Stimulated activated naive CD4-positive, alpha-beta T cell (primary cell): ENCODE measurements at places on chromosomes 6 and 20.

GRCh38 chr20:24136659-24137246 is 148.2 kb upstream of the GGTLC1 start:
- no peak for DNase-seq

DNA sequence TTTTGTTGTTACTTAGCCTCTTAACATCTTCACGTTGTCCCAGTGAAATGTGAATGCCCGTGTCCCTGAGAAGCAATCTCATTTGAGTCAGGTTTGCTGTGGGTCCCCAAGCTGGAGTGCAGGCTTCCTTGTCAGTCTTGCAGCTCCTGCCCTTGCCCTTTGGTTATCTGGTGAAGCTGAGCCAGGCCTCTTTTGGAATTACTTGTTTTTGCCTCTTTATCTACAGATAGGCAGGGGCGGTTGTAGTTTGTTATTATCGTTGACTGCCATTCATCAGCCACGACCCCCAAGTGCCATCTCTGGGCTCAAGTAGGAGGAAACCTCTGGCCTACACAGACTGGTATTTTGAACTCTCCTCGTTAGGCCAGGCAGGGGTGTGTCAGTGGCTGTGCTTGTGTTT is 2.2 kb downstream of the TMEM14C start:
- DNase-seq, result no peak

- DNase-seq, result no peak
These were observed 150.4 kb upstream of the CCN2 start for GRCh38 chr6:132101535-132101934.

DNA sequence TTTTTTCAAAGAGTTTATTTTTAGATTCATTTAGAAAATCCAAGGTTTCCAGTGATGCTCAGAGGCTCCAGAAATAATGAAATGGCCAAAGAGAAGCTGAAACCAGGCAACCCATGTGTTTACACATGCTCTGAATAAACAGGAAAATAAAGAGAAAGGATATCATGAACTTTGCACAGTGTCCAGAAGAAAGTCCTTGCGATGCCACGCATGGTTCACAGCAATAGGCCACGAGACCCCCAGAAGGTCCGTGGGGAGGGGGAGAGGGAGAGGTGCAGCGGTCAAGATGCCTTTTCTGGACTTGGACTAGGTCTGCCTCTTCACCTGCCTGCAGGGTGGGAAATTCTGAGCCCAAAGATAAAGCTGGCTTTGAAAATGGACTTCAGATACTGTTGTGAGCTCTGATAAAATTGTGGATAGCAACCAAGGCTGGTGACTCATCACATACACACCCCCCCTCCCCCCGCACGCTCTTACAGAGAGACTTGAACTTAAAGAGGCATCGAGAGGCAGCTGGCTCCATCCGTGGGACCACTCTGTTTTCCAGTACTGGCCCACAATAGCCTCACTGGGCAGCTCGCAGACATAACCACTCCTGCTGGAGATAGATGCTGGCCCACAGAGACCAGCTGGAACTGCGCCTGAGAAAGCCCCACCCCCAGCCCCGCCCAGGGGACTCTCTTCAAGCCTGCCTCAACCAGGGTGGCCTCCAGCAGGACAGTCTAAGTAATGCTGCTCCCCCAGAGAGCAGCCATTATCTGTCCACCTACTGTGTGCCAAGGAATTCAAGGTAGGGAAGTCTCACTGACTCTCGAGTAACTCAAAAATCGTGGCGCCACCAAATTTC is 21.2 kb upstream of the NFATC2 start:
- no peak for DNase-seq

DNA sequence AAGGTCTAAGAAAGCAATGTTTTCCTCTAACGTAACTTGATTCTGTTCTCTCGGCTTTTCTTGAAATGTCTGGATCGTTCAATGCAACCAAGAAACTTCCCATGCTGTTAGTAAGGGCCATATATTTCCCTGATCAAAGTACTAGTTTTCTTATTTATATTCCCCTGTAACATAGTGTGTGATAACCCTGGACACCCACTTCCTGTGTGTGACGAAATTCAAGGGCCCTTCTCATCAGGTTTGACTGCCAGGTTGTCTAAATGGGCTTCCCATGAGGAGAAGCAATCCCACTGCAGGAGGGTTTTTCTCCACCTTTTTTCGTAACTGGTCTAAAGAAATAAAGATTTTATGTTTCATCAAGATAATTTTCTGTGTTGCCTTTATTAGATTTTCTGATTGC is 102.6 kb upstream of the RPS6KA2 start:
- no peak for DNase-seq

DNA sequence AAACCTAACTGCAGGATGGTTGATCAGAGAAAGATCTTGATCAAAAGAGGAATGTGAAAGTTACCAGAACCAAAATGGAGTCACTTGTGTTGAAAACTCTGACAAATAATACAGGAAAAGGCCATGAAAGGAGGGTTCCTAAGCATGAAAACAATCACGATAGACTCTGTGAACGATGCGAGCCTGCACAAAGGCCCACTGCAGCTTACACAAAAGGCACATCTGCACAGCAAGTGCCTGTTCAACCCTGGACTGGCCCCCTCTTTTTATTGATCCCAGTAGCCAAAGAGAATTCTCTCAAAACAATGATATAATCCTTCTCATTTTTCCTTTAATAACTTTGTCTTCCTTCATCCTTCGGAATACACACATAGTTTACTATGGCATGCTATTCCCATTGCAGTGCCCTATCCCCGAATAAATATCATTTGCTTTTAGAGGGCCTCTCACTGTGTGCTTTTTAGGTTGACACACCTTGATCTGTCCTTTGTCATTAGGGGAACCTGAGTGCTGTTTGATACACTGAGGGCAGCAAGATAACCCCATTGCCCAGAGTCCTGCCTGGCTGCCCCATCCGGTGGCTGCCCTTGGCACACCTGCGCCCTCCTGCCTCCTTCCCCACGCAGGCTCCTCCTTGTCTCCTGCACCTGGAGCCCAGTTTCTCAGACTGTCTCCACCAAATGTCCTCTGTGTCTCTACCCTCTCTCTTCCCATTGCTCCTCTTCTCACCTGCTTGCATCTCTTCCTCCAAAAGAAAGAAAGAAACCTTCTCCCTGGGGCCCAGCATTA is 98.3 kb upstream of the FRMD1 start:
- DNase-seq, result no peak

- no peak for DNase-seq
These were observed 71.2 kb downstream of the TIAM2 start for GRCh38 chr6:155066361-155066760.

GRCh38 chr20:62543470-62544302 is 67.9 kb upstream of the GATA5 start:
- DNase-seq, result no peak

DNA sequence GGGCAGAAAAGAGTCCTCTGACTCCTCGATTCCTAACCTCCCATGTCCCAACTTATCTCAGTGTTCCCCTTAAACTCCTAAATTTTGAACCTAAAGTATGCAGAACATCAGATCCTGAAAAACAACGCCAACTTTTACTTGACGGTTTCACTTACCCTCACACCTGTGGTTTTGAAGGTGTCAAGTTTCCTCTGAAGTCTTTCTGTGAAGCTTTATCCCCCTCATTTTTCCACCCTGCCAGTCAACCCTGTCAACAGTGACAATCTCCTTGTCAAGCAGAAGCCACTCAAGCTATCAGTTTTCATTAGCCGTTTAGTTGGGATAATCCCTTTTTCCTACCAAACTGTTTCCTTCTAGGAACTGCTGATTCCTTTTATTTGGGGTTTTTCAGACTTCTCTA is 245.4 kb upstream of the PREP start:
- no peak for DNase-seq

GRCh38 chr6:22673474-22673873 is 104.1 kb downstream of the HDGFL1 start:
- DNase-seq, result no peak

GRCh38 chr6:24721461-24722215 is 2.7 kb upstream of the C6orf62 start:
- DNase-seq, result peak; percentile 91

DNA sequence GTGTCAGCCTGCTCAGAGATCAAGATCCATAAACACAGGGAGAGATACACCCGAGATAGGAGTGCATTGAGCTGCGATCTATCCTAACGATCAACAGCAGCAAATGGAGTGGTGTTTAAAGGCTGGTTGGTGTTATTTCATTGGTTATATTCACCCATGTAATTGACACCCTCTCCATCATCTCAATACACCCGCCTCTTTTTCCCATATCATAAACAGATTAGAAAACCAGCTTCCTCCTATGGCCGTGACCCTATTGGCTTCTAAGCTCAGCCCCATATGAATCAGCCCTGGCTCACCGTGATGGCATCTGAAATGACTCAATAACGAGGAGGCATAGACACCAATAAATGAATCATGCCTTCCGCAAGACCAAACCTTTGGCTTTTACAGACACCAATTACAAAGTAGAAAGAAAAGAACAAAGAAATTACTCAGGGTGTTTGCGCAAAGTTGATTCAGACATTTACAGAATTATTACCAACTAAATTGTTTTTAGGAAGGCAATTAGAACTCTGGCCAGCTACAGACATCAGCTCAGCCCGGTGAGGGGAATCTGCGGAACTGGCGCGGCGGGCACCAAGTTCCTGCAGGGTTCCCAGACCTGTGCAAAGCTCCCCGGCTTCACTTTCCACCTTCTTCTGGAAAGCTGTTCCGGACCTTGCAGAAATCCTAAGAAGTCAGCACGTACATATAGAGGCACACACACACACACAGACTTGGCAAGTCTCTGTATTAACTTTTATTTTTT is 11.5 kb downstream of the PMEPA1 start:
- no peak for DNase-seq

DNA sequence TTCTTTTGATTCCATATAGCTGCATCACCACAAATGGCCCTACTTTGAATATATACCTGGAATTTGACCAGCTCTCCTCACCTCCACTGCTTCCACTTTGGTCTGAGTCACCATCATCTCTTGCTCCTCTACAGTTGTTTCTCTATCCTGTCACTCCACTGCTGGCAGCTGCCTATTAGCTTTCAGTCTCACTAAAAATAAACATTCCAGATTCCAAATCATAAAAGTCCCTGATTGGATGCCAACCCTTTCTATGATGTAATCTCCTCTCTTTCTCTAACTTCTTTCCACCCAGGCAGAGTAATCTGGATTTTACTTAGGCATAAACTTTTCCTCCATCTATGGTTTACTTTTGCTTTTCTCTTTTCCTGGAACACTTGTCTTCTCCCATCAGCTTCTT is 49.1 kb downstream of the RFPL4B start:
- no peak for DNase-seq

DNA sequence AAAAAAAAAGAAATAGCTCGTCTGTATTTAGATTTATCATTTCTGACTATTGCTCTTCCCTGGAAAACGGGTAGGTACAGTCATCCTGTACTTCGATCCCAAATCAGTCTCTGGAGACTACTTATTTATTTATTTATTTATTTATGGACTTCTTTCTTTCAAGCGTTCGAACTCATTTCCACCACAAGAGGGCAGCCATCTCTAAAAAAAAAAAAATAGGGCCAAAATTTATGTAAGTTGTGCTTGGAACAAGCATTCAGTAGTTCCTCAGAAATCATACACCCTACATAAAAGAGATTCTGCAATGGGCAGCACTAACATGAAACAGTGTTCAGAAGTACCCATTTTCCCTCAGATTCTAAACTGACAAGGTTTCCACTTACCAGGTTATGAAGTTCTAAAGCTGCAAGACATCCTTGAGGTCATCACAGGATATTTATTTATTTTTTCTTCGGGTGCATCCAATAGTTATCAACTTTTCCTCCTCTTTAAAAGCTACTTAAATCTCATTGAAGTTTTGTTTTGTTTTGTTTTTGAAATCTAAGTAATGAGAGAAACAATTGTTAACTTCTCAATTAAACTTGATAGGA is 1.9 kb upstream of the BMP2 start:
- no peak for DNase-seq

GRCh38 chr6:53273370-53273769 is 75.4 kb downstream of the ELOVL5 start:
- DNase-seq, result no peak

DNA sequence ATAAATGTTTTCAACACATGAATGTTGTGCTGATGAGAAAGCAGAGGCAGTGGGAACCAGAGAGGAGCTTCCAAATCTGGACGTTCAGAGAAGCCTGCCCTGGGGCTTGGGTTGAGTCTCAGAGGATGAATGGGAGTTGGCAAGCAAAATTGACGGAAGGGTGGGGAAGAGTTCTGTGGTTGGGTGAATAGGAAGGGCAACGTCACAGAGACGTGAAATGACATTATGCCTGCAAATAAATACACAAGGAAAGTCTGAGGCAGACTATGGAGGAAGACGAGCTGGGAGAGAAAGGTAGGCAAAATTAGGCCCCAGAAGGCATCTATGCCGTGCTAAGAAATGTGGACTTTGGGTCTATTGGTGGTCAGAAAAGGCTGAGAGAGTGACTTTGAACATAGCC is 25.2 kb upstream of the SGK1 start:
- no peak for DNase-seq

DNA sequence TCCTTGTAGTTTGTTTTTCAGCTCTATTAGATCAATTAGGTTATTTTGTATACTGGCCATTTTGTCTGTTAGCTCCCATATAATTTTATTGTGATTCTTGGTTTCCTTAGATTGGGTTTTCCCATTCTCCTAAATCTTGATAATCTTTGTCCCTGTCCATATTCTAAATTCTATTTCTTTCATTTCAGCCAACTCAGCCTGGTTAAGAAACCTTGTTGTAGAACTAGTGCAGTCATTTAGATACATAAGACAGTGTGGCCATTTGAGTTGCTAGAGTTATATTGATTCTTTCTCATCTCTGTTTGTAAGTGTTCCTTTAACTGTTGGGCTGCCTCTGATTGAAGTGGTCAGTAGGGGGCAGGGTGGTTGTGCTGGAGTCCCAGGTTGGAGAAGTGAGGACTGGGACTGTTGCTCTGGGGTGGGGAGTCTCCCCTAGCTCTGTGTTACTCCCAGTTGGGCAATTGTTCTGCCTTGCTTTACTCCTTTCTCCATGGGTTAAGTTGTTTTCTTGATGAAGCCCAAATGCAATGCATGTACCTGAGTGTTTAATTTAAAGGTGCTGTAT is 98.8 kb upstream of the NRN1 start:
- no peak for DNase-seq

DNA sequence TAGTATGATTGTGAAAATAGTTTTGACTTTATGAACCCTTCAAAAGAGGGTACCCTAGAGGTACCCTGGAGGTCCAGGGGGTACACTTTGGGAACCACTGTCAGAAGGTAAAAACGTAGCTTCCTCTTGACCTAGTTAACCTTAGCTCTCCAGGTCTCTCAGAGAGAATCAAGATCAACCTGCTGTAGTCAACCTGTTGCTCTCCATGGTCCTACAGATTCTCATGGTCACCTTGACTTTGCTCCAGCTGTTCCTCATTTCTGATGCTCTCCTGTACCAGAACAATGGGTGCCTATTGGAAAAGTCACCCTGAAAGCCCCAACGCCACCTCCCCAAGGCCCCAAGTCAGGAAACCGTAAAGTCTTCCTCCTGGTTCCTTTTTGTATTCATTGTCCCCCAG is 294.4 kb upstream of the CDH4 start:
- no peak for DNase-seq

DNA sequence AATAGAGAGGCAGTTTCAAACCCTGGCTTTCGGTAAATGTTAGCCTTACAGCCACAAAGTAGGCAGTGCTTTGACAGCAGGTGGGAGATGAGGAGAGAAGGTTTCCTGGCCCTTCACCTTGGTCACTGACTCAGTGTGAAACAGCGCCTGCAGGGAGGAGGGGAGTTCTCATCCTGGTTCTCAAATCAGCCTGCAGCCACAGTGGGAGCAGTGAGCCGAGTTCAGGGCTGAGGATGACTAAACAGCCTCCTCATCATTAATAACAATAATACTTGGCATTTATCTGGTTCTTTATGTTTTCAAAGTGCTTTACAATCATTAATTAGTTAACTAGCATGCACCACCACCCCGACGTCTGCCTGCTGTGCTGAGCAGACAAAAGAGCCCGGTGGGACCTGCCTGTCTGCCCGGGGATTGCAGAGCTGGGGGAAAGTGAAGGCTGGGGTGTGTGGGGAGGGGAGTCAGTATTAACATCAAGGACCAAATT is 59.6 kb downstream of the PRDM1 start:
- DNase-seq, result no peak
